ENCODE measurements at places on chromosomes 7 and 10. TPM values are rescaled to one million over a fixed set of nuclear protein-coding genes. Genes with fewer than 3 reads are reported as not detected.
A peak's percentile ranks its signal among the peaks of the same experiment; 100 is the strongest.

GRCh38 chr7:27112361-27112760 is 9.9 kb upstream of the HOXA2 start:
- DNase-seq: no peak

- no peak for DNase-seq
Observed at GRCh38 chr10:130567011-130567410, 430.8 kb downstream of the GLRX3 start.

- DNase-seq: no peak
Observed at GRCh38 chr10:127159648-127160245, 36.6 kb downstream of the INSYN2A start.

DNA sequence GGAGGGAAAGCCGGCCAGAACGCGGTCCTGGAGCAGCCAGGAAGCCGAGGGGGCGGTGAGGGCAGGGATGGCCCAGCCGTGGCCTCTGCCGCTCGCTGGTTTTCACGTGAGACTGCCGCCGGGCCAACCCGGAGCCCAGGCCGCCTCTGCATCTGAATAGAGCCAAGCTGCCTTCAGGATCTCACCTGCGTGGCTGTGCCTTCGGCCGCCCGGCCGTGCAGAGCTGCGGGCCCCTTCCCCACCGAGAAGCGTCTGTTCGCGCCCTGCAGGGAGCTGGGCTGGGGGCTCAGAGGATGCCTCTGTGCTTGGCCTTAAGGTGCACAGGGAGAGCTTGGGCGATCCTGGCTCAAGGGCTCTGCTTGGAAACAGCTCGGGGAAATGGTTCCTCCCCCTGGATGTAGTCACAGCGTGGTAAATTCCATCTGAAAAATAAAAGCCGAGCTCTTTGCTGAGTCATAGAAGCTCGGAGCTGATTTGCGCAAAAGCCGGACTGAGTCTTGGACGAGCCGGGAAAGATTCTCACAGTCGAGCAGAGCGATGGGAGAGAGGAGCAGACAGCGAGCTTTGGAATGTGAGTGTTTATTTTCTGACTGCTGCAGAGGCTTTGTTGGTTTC is at the start of gene JAKMIP3:
TSS of gene JAKMIP3 (plus strand) at position 456 of the 615 bp plus-strand sequence. CDS start 38,863 bp downstream, outside the sequence.
- DNase-seq: peak; percentile 47

- no peak for DNase-seq
Observed at GRCh38 chr7:81074406-81074805, 155.6 kb upstream of the SEMA3C start.

GRCh38 chr7:15729746-15730145 is 43.3 kb upstream of the MEOX2 start:
- DNase-seq: no peak

DNA sequence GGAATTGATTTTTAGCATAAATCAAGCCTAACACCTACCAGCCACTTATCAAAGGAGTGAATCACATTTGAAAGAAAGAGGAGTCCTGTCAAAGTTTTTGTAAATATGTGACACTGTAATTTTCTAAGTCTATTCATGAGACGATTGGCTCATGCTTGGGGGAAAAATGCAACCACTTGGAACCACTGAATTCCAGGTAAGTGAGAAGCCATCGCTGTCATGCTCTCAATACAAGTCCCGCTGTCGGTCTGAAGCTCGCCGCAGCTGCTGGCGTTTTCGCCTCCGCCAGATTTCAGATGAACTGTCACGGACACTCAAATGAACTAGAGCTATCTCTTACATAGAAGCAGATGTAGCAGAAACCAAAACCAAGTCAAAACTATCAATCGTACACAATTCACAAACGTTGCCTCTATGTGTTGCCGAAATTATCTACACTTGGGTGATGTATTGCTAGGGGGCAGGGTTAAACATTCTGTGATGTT is 279.8 kb upstream of the FZD8 start:
- DNase-seq: no peak

DNA sequence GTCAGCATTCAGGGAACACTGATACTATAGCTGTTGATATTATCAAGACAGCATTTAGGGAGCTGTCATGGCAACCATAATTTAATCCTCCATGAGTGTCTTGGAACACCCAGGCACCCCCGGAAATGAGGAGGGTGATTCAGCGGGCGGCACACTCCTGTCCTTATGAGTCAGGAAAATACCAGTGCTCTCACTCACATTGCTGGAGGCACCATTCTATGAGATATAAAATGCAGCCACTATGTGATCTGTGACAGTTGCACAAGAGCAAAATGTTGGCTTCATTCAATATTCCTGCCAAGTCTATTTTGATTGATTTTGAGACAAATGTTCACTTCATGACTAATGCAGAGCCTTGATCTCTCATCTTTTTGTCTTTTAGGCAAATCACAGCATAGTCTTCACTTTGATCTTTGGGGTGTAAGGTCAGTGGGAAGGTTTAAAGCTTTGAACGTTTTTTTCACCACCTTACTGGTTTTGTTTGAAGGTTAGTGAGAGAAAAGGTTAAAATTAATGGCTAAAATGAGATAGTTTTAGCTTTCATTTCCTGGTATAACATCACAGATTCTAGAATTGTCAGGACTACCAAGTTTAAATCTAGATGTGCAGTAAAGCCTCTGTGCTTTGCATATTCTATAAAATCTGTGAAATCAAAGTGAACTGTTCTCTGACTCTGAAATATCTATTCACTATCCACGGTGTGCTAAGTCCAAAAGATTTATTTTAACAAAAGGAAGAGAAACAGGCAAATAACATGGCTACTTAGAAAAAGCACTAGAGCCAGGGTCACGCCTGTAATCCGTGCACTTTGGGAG is 12.4 kb upstream of the ARHGAP12 start:
- DNase-seq: no peak

GRCh38 chr7:134174795-134175261 is 47.7 kb downstream of the LRGUK start:
- no peak for DNase-seq

DNA sequence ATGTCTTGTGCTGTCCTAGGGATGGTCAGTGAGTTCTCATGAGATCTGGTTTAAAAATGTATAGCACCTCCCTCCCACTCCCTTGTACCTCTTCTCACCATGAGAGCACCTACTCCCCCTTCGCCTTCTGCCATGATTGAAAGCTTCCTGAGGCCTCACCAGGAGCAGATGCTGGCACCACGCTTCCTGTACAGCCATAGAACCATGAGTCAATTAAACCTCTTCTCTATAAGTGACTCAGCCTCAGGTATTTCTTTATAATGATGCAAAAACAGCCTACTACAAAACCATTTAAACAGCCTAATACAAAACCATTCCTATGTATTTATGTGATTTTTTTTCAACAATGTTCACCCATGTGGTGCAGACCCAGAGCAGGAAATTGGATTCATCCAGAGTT is 32.0 kb downstream of the KDM7A start:
- no peak for DNase-seq

GRCh38 chr7:44977959-44978335 is 868 bp downstream of the MYO1G start:
- DNase-seq: peak; percentile 62

DNA sequence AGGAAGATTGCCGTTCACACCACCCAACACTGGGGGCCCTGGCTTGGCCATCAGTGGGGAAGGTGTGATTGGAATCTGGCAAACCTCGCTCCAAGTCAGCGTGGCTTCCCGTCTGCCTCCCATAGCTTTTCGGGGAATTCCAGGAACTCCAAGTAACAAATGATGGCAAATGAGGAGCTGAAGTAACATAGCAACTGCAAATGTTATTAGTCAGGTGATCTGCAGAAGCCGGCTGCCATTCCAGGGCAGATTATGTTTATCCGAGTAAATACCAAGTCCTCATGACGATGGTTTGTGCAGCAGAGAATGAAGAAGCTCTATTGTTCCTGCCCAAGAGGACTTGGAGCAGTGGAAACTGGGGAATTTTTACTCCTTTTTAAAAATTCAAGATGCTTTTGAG is 270.5 kb upstream of the PODXL start:
- no peak for DNase-seq

DNA sequence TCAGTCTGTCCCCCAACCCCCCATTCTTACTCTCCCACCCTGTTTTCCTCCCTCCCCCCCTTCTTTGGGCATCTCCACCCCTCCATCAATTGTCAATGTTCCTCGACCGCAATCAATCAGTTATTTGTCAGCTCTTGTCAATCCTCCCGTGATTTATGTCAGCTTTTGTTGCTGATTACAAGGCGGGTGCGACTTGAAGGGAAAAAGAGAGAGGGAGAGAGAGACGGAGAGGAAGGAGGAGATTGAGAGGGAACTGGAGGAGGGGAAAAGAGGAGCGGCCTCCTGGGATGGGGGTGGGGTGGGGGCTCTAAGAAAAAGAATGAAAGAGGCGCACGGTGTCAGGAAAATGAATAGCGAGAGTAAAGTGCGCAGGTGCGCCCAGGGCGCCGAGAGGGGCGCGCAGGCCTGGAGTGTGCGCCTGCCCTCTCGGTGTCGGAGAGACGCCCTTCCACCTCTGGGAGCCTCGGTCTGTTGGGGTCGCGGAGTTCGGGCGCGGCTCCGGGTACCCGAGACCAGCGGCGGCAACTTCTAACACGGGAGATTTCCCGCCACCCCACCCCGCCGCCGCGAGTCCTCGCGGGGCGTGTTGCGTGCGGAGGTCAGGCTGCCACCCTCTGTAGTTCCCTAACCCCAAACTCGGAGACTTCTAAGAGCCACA is 1.1 kb upstream of the ZNF503 start:
- DNase-seq: peak; percentile 57

DNA sequence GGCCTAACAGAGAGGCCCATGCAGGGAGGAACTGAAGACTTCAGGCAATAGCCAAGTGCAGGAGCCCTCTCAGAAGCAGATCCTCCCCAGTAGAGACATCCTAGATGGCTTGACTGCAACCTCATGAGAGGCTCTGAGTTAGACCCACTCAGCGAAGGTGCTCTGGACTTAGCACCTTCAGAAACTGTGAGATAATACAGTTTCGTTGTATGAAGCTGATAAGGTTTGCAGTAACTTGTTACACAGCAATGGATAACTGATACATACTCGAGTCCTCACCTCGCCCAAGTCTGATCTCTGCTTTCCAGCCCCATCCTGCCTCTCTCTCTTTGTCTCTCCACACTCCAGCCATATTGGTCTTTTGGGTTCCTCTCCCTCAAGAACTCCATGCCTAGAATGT is 136.4 kb upstream of the EEPD1 start:
- no peak for DNase-seq

GRCh38 chr10:47034441-47035051 is 123.3 kb downstream of the PTPN20 start:
- peak; percentile 8 for DNase-seq

Gene PON1
- total RNA-seq: not detected

Gene TCAF2
- 0.27 TPM for total RNA-seq

Gene ITGA8
- 1.1 TPM for total RNA-seq

Gene EIF5AL1
- total RNA-seq: 0.13 TPM

Gene TRIL
- 2.3 TPM for total RNA-seq

Gene ARHGEF5
- 1.6 TPM for total RNA-seq
